ENCODE measurements at places on chromosomes 6 and 20. TPM values are rescaled to one million over a fixed set of nuclear protein-coding genes. Genes with fewer than 3 reads are reported as not detected.

Gene BPIFA1
- not detected for total RNA-seq

Gene SOX4
- 118 TPM for total RNA-seq

Gene RNF39
- total RNA-seq, result not detected

Gene GTSF1L
- not detected for total RNA-seq

Gene ZNF334
- total RNA-seq, result 3.7 TPM

Gene GABRR1
- not detected for total RNA-seq

Gene COL9A1
- not detected for total RNA-seq

Gene TMC2
- not detected for total RNA-seq

Gene FERMT1
- not detected for total RNA-seq

Gene DAAM2
- total RNA-seq, result 87.2 TPM

Gene SMOC2
- 11.6 TPM for total RNA-seq

Gene SALL4
- total RNA-seq, result 1.8 TPM

Gene BPIFB4
- total RNA-seq, result not detected

Gene LCA5
- 4.2 TPM for total RNA-seq

Gene TRAPPC3L
- not detected for total RNA-seq

Gene CAGE1
- 0.19 TPM for total RNA-seq

Gene MEI4
- total RNA-seq, result not detected

Gene MED23
- total RNA-seq, result 33.3 TPM

Gene MICB
- 13.8 TPM for total RNA-seq

Gene SMLR1
- not detected for total RNA-seq

Gene UST
- total RNA-seq, result 15.7 TPM

Gene GJA1
- total RNA-seq, result 286 TPM
